ENCODE measurements at places on chromosomes 7 and 10.
A peak's percentile ranks its signal among the peaks of the same experiment; 100 is the strongest.

GRCh38 chr10:20993830-20994527, 96.9 kb upstream of the NEBL start:
- DNase-seq = no peak

GRCh38 chr7:73342645-73343044, 14.7 kb downstream of the FKBP6 start:
- DNase-seq = no peak

GRCh38 chr7:151426904-151427704, 12.8 kb downstream of the CRYGN start:
- DNase-seq = no peak

GRCh38 chr7:2928613-2929311, 84.7 kb upstream of the GNA12 start:
- peak; percentile 8 for DNase-seq

- peak; percentile 76 for DNase-seq
These were observed 23.9 kb downstream of the SLC13A4 start for GRCh38 chr7:135704074-135704473.
